A549 treated with Mapracorat at 1 μM for 4 hours (cell line): ENCODE measurements at places on chromosomes 3 and 15. TPM values are rescaled to one million over a fixed set of nuclear protein-coding genes. Genes with fewer than 3 reads are reported as not detected.

Gene DNASE1L3
- 0.21 TPM in 1 of 5 replicates, not detected in the others for total RNA-seq

Gene P2RY1
- total RNA-seq: 0.35 to 0.52 TPM (median 0.49 TPM) in 5 replicates

Gene TTLL13
- total RNA-seq: 0.07 to 0.59 TPM (median 0.10 TPM) in 4 of 5 replicates, not detected in the other

Gene PLA1A
- 0.26 to 0.80 TPM (median 0.40 TPM) in 5 replicates for total RNA-seq

Gene GOLGA8S
- 0.10 to 0.23 TPM (median 0.18 TPM) in 5 replicates for total RNA-seq

Gene CLDN16
- total RNA-seq: 0.16 TPM in 1 of 5 replicates, not detected in the others

Gene SCN11A
- total RNA-seq: 0.02 TPM in 1 of 5 replicates, not detected in the others

Gene CFAP20DC
- total RNA-seq: 1.6 to 2.5 TPM (median 2.1 TPM) in 5 replicates

Gene CAMK2N2
- total RNA-seq: 0.86 to 1.9 TPM (median 1.6 TPM) in 5 replicates

Gene POLR2H
- total RNA-seq: 69.4 to 81.7 TPM (median 74.8 TPM) in 5 replicates

Gene NPAP1
- not detected in 5 replicates for total RNA-seq

Gene CFAP44
- total RNA-seq: 1.1 to 1.8 TPM (median 1.4 TPM) in 5 replicates

Gene LRTM1
- not detected in 5 replicates for total RNA-seq

Gene FEZF2
- total RNA-seq: not detected in 5 replicates

Gene PLA2G4D
- not detected in 5 replicates for total RNA-seq

Gene OR5K4
- not detected in 5 replicates for total RNA-seq

Gene GREM1
- 3.6 to 8.5 TPM (median 5.8 TPM) in 5 replicates for total RNA-seq

Gene HCLS1
- 0.06 to 0.24 TPM (median 0.10 TPM) in 4 of 5 replicates, not detected in the other for total RNA-seq

Gene ZBED2
- total RNA-seq: 0.10 to 0.32 TPM (median 0.22 TPM) in 5 replicates
